ENCODE measurements at places on chromosomes 6 and 20.
A peak's percentile ranks its signal among the peaks of the same experiment; 100 is the strongest.

DNA sequence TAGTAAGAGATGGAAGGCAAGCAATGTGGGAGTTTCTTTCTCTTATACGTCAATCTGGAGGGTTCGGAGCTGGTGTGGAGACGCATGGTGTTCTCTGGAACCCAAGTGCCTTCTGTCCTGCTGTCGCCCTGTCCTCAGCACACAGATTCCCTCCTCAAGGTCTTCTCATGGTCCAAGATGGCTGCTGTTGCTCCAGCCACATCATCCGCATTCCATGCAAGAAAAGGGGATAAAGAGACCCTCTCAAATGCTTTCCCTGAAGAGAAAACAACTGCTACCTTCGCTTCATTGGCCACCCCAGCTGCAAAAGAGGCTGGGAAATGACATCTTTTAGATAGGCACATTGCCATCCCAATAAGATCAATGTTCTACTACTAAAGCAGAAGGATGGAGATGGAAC, 151.2 kb downstream of the ANKRD60 start:
- no peak for DNase-seq

DNA sequence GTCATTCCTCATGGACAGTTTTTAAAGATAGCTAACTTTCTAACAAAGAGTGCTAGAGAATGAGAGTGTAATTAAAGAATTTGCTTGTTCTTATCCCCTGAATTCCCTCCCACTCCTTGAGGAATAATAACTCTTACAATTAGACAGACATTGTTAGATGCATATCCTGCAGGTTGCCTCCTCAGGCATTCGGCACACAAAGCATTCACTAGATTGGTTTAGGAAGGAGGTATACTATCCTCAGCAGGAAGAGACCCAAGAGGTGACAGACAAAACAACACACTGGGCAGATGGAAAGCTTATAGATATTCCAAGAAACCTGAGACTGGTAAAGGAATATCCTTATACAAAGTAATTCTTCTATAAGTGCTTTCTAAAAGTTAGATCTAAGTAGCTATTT, 109.1 kb upstream of the FAM184A start:
- DNase-seq = no peak

- no peak for DNase-seq
Measured at GRCh38 chr6:119322034-119322433, 27.5 kb downstream of the MAN1A1 start.

GRCh38 chr6:14367296-14367695, 249.7 kb downstream of the CD83 start:
- DNase-seq = no peak

GRCh38 chr20:44642203-44643153, 9.0 kb downstream of the ADA start:
- DNase-seq = peak; percentile 84

GRCh38 chr6:32082478-32082877, 26.7 kb downstream of the TNXB start:
- no peak for DNase-seq

DNA sequence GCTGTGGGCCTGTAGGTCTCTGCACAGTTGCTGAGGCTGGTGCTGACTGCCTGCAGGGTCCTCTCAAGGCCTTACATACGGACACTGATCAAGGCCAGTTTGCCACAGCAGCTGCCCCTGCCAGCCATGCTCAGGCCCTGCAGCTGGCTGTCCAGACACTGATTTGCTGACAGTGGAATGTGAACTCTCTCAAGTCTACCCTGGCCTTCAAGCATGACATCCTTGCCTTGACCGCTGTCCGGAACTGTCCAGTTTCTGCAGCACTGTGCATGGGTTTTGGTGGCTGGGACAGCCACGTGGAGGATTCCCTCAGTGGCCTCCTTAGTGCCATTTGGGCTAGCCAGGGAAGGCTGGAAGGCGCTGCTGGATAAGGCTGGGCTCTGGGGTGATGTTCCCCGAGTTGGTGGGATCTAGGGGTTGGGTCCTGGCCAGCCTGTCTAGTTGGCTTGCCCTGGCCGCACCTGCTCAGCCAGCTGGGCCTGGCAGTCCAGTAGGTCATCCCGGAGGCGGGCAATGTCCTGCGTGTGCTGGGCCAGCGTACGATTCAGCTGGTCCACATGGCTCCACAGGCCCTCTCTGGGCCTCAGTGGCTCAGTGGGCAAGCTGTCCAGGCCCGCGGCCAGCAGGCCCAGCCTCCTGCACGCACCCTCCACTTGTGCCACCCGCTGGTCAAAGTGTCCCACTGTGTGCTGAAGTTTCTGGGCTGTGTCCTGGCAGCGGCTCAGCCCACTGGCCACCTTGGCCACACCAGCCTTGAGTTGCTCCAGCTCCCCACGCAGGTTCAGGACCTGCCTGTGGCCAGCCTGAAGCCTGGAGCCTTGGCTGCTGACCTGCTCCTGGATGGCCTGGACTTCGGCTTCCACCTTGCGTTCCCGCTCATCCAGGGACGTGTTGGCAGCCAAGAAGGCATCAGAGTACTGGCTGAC, 5.5 kb downstream of the EMILIN3 start:
- no peak for DNase-seq

DNA sequence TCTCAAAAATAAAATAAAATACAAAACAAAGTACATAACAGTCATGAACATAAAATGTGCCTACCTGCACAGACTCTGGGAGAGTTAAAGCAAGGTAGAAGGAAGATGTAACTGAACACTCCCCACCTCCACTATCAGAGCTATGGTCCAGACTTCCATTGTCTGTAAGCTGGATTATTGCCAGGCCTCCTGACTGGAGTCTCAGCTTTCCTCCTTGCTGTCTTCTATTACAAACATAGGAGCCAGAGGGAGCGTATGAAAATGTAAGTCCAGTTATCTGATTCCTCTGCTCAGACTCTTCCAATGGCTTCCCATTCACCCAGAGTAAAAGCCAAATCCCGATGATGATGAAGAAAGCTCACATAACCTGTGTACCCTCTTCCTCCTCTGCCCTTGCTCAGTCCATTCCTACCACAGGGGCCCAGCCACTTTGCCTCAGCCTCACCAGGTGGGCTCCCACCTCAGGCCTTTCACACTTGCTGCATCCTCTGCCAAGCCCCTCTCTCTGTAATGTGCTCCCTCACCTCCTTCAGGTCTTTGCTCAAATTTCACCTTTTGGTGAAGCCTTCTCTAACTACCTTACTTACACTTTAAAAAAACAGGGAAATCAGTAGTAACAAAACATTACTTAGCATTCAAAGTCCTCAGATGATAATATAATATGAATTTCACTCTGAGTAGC, 194.1 kb downstream of the RIMS1 start:
- DNase-seq = no peak

- DNase-seq = no peak
Measured at GRCh38 chr6:41976794-41977484, 35.3 kb upstream of the CCND3 start.

GRCh38 chr6:404685-405423, 13.3 kb downstream of the IRF4 start:
- no peak for DNase-seq

GRCh38 chr6:13908955-13909381, 15.8 kb upstream of the RNF182 start:
- DNase-seq = peak; percentile 18

DNA sequence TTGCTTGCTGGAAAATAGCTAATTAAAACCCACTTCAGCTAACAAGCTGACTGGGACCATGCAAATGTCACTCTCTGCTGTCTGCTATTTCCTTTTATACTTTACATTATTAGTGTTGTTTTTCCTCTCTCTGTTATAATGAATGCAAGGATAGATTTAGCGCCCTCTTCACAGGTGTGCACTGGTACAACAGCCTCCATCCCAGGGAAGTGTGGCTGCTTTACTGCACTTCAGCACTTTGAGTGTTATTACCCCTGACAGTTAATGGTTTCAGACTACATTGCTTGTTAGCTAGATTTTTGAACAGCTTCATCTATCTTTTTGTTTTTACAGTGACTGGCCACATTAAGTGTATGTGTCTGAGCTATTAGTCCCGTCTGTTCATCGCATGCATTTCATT, 405.7 kb downstream of the RNF144B start:
- DNase-seq = peak; percentile 4

DNA sequence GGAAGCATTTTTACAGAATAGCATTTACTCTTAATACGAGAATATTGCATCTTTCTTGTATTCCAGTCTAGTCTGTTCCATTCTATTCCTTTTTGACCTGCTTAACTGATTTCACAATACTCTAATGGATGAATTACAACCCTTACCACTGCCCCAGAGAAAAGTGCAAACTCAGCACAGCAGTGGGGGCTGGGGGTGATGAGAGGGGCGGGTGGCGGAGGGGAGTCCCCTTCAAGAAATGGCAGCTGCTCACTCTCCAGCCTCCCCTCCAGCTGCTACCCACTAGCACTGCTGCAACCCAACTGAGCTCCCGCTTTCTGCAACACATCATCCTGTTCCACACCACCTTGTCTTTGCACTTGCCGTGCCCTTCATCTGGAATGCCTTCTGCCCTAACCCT, 30.1 kb downstream of the PIM1 start:
- no peak for DNase-seq

GRCh38 chr20:24651976-24652345, 182.5 kb downstream of the SYNDIG1 start:
- no peak for DNase-seq

DNA sequence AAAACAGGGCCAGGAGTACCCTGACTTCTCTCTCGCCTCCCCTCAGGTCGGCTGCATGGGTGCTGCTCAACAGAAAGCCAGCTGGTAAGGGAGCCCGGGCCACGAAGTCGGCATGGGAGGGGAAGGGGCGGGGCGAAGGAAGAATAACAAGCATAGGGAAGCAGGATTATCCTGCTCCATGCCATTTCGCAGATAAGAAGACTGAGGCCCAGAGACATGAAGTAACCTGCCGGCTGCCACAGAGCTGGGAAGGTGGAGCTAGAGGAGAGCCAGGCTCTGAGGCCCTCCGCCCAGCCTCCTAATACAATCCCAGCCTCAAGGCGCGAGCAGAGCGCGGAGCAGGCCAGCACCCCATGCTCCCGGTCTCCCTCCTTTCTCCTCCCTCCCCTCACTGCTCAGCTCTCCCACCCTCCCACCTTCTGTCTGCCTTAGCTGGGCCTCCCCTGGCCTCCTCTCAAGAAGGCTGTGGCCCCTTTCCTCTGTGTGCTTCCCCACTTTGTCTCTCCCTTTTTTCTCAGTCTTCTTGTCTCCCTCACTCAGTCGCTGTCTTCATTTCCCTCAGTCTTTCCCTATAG, 13.2 kb upstream of the HMGA1 start:
- no peak for DNase-seq

DNA sequence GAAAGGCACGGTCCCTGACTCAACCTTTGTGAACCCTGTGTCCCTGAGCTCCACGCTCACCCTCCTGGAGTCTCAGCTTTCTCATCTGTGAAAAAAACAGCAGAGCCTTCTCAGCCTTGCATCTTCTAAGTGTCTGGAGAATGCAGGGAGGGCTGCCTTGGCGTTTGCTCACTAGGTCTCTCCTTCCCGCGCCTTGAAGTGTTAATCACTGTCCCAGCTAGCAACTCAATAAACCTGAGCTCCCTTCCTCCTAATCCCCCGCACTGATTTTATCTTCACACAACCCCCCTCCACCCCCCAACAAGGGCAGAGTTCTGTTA, 34.9 kb upstream of the FOXC1 start:
- DNase-seq = no peak
